ENCODE measurements at places on chromosomes 13 and 19.

DNA sequence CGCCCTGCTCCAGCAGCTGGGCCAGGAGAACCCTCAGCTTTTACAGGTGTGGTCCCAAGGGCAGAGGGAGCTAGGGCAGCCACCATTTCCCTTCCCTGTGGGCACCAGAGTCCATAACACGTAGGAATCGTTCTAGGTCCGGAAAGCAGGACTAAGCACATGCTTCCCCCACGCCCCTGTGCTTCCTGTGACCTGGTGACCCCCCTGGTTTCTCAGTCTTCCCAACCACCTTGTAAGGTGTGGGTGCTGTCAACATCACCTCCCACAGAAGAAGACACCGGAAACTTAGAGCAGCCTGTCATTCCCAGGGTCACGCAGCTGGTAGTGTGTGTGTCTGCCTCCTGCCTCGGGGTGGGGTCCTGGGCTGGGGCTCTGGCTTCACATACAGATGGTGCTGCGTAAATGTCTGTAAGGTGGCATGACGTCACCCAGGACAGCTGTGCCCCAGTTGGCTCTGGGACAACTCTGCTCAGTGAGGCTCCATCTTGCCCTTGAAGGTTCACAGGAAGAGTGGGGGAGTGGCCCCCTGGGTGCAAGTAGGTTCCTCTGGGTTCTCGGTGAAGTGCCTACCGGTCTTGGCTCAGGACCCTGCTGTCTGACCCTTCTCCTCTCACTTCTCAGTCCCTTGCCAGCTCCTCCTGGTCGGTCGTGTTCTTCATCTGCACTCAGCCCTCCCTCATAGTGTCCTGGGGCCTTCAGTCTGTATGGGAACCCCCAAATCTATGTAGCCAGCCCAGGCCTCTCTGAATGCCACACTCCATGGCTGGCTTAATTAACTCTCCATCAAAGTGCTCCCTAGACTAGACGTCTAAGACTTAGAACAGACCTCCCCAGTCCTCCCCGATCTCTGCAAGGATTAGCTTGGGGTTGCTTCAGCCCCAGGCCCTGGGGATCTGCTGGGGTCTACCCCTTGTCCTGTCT lies 4.0 kb downstream of the RAD23A start:
- DNase-seq, result no peak

- no peak for DNase-seq
Measured at GRCh38 chr13:24459726-24460125, 52.9 kb downstream of the PARP4 start.

DNA sequence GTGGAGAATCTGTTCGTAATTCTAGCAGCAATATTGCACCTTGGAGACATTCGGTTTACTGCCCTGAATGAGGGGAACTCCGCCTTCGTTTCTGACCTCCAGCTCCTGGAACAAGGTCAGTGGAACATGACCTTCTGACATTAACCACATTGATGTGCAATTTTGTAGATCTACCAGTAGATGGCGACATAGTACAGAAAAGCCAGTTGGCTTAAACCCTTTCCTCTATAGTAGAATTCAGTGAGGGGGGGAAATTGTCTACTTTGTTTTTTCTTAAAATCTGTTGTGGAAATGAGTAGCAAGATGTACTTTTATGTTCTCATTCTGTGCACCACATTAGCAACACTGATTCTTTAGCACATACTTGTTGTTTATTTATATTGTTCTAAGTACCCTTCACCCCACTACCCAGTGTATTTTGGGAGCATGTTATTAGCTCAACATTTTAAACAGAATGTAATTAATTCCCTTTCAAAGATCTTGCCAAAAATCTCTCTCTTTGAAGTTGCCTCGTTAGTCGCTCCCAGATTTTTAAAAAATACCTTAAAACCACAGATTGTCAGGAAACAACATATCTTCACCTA lies 332.2 kb downstream of the MYO16 start:
- peak; percentile 69 for DNase-seq

DNA sequence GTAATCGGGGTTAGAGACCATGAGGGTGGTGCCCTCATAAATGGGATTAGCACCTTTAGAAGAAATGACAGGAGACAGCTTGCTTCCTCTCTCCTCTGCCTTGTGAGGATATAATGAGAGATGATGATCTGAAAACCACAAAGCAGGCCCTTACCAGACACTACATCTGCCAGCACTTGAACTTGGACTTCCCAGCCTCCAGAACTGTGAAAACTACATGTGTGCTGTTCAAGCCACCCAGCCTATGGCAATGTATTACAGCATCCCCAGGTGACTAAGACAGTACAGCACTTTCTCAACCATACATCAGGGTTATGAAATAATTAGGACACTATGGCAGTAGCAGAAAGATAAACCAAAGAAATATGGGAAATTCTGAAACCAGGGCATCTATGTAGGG lies 7.4 kb downstream of the ZNF564 start:
- DNase-seq, result no peak

DNA sequence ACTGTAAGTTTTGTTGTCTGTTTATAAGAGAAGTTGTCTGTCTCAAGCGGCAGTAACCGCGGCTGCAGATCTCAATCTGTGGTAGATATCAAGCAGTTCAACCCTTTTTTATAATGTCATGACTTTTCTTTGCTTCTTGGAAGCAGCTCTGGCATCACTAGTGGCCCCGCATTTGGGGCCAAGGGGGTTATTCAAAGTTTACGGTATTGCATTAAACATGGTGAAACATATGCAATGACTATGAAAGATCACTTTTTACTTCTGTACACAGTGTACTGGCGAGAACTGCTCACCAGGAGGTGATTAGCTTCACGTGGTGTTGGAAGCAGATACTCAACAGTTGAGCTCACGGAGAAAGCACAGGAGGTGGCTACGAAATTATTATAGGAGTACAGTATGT lies 4.6 kb upstream of the FFAR3 start:
- no peak for DNase-seq

- DNase-seq, result no peak
Measured at GRCh38 chr19:48418317-48419064, 25.0 kb downstream of the GRIN2D start.

GRCh38 chr19:55042344-55042678 lies 4.2 kb upstream of the GP6 start:
- no peak for DNase-seq

DNA sequence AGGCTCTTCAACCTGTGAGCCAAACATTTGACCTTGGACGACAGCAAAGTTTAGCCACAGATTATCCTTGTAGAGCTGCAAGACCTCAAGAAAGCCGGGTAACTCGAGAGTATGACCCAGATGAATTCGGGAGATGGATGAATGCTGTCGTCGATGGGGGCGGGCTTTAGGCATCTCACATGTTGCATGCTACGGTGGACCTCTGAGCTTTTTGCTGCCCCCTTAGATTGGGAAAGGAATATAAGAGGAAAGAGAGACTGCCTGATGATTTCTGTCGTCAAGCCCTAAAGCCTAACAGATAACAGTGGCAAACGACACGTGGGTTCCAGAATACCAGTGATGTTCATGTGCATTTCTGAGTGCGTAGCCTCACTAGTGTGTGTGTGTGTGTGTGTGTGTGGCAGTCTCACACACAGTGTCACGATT lies 730 bp upstream of the ABCC4 start:
- DNase-seq, result no peak

Data from NCI-H2171 treated with DMSO at 0.1 percent for 48 hours (cell line).